NCI-H1436 (cell line): ENCODE measurements at places on chromosomes 6 and 20.

DNA sequence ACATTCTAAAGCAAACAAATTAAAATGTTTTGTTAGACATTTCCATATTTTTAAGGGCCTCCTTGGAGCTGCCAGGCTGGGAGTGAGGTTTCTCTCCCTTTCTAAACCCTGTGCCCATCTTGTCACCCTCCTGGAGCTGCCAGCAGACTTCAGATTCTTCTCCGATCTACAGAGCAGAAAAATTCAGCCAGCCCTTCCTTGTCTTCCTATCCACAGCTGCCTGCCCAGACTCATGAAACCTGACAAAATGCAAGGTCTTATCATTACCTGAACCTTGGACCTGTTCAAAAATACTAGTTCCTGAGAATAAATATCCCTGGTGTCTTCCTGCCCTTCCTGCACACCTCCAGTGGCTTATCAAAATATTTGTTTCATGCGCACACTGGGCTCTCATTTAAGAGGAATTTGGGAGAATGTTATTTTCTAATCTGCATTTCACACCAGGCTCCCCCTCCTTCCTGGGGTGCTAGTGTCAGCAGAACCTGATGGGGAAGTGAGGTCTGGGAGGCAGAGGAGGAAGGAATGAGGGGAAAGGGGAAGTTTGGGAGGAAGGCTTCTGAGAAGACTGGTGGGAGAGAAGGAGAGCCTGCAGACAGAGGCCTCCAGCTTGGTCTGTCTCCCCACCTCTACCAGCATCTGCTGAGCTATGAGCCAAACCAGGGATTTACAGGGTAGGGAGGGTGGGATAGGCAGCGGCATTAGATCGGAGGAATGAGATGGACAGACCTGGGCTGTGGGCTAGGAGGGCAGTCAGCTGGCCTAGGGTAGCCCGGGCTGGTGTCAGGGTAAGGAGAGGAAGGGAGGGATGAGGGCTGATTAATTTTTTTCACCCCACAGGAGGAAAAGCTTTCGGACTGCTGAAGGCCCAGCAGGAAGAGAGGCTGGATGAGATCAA lies at the start of gene AIF1:
TSS of gene AIF1 (plus strand) at position 551 of the 895 bp plus-strand sequence. CDS start at position 647, 96 bp downstream.
- no peak for DNase-seq

DNA sequence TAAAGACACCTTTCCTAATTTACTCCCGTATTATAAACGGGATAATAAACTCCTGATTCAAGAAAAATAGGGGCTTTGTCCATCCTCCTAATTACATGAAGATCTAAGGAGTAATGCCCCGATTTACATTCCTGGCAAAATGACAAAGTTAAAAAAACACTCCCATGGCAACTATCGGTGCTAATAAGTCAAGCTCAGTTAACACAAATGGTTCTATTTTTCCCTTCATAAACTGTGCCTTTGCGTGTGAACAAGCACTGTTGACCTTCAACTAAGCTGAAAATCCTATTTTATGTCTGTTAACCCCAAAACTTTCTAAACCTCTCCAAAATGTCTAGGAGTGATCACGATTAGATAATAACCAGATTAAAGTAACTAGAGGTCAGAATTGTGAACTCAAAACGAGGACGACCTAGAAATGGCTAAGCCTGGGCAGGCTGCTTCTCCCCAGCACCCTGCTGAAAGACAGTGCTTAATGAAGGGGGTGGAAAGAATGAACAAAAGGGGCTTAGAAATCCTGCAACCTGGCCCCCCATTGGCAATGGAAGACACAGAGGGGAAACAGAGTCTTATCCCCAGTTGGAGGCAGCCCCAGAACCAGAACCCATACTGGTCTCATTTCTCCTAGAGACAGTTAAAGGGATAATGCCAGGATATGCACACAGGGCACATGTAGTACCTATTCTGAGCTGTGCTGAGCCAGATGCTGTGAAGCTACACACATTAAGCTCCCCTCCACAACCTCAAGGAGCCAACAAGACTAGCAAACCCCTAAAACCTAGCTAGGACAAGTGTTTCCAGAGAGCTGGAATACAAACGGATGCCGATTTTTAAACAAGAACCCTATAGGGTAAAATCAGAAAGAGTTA lies 23.0 kb downstream of the SLC23A2 start:
- no peak for DNase-seq

DNA sequence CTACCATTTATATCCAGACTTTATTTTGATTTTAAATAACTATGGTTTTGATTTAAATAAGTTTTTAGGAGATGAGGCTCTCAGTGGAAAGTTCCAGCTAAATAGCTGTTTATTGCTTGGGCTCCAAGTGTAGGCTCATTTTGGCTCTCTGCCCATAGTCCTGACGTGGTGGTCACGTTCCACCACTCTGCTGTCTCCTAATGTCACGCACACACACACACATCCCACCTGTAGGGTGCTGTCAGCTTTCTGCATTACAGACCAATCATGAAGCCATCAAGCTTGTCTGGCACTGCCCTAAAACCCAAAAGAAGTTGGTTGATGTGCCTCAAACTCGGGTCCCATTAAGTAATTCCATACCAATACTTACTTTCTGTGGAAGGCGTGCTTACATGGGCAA lies 45.4 kb downstream of the PANK2 start:
- DNase-seq, result no peak

DNA sequence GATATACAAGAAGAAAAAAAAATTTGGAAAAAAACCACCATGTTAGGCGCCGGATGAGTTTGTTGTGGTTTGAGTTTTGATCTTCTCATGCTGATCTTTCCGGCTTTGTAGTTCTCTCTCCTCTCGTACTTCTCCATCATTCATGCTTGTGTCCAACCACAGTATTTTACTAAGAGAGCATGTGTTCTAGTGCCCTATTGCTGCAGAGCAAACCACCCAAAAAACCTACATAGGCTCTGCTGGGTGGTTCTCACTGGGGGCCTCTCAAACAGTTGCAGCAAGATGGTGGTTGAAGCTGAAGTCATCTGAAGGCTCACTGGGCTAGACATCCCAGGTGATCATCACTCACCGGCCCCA lies 404.2 kb downstream of the PLCB1 start:
- no peak for DNase-seq

- DNase-seq, result no peak
Observed at GRCh38 chr6:35436071-35436857, 15.9 kb upstream of the FANCE start.
